Esophagus muscularis mucosa (tissue), 4 donors: ENCODE measurements at places on chromosomes 6 and 20. TPM values are rescaled to one million over a fixed set of nuclear protein-coding genes. Genes with fewer than 3 reads are reported as not detected.

MRAP2 gene
- 0.32 TPM for total RNA-seq

CD164 gene
- 94.4 TPM for total RNA-seq

- no peak overlapping the region for H3K4me3 ChIP-seq
- no peak overlapping the region for H3K27ac ChIP-seq
- DNase-seq, result no peak
- H3K27me3 ChIP-seq, result no peaks in the 10 kb centered on the region
- H3K36me3 ChIP-seq, result no peaks in the 10 kb centered on the region
Observed at GRCh38 chr6:87736809-87737540, 34.9 kb upstream of the AKIRIN2 start.

DNA sequence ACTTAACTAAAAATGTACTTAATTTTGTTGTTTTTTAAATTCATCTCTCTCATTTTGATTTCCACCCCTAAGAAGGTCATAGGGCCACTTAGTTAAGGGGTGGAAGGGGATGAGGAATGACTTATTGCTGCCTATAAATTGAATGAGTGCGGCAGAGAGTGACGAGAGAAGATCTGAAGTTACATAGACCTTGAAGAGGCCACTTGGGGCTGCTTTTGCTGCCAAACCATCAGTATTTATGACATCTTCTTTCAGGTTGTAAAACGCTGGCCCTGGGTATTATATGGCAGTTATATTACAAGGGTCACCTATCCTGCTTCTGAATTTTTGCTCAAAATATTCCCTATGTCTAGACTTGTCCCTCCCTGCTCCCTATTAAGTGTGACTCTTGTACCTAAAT lies 119.6 kb upstream of the RIMS1 start:
- H3K27ac ChIP-seq, result no peak overlapping the region
- H3K27me3 ChIP-seq, result no peaks in the 10 kb centered on the region
- H3K36me3 ChIP-seq, result no peaks in the 10 kb centered on the region
- no peak overlapping the region for H3K4me3 ChIP-seq

DNA sequence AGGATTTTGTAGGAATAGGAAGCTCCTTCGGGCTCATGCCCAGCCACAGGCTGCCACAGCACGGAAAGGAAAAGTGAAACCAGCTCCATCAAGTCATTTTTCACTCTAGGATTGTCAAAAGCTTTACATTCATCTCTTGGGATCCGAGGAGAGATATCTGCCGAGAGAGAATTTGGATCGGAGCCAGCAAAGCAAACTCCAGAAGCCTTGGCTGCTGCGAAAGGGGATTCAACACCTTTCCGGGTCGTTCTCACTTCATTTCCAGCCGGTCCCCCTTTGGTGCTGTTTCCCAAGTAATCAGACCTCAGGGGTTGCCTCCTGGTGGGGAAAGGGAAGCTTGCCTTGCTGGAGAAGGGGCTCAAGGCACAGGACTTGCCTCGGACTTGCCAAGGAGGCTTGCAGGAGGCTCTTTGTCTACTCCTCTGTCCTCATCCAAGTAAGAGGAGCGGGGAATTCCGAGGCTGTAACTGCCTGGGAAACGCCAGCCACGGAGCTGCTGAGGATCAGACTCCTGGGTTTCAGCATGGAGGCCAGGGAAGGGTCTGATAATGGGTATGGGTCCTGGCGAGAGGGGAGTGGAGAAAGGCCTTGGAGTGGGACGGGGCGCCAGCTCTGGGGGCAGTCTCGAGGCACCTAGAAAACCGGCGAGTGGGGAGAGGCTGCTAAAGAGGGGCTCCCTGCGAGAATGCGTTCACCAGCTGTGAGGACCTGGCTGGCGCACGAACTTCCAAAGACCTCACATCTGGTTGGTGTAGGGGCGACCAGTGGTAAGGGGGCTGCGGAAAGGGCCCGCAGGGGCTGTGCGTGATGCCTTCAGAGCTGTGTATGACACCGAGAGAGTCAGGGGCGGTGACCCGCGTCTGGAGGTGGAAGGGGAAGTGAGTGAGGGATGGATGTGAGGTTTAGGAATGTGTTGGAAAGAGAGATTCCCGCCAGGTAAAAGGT lies 702 bp downstream of the ETV7 start:
- H3K36me3 ChIP-seq, result no peaks in the 10 kb centered on the region
- H3K4me1 ChIP-seq, result peaks cover 22% of the 10 kb centered on the region
- H3K27me3 ChIP-seq, result no peaks in the 10 kb centered on the region
- DNase-seq, result no peak
- peak overlapping the region; percentile 64 for H3K4me3 ChIP-seq
